Thymus (tissue), 14 donors: ENCODE measurements at places on chromosomes 7 and 10. TPM values are rescaled to one million over a fixed set of nuclear protein-coding genes. Genes with fewer than 3 reads are reported as not detected.

Gene GET4
- total RNA-seq, result 24.3 TPM

DNA sequence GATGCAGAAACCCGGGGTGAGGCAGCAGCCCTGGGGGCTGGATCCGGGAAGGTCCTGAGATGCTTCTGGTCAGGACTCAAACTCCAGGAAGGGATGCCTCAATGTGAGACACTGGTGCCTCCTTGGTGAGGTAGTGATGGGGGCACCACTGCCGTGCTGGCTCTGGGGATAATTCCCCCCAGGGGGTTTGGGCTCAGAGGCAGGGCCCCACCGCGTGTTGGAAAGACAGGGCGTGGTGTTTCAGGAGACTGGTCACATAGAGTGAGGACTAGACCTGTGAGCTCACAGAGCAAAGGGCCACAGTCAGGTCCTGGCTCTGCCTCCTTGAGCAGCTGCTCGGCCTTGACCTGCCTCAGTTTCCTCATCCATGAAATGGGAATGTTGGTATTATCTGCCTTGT, 361.9 kb downstream of the GLRX3 start:
- H3K36me3 ChIP-seq, result no peaks in the 10 kb centered on the region
- no peaks in the 10 kb centered on the region for H3K4me1 ChIP-seq
- H3K4me3 ChIP-seq, result no peak overlapping the region
- H3K27me3 ChIP-seq, result no peaks in the 10 kb centered on the region

Gene TMEM270
- total RNA-seq, result 0.09 TPM

Gene CHST15
- total RNA-seq, result 12.4 TPM

DNA sequence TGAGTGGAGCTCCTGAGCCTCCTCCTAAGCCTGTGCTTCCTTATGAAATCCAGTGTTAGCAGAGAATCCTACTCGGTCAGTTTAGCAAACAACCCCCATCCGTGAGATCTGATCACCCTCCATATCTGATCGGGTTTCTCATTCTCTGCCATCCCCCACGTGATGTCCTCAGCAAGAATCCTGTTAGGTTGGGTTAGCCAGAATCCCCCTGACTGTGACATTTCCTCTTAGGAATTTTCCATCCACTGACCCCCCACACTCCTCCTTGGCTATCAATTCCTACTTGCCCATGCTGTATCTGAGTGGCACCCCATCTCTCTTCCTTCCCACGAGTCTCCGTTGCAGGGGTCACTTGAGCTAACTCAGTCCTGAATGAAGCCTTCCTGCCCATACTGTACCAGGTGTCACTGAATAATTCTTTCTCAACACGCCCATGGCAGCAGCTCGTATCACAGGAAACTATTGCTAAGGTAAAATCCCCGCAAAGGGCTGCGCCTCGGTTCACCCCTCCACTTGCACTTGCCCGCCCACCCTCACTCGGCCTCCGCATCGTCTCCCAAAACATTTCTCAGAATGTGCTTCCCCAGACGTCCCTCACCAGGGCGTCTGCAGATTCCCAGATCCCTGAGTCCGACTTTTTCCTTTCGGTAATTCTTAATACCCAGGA, 44.1 kb downstream of the MYOF start:
- H3K27me3 ChIP-seq, result no peaks in the 10 kb centered on the region
- H3K4me1 ChIP-seq, result no peaks in the 10 kb centered on the region
- no peaks in the 10 kb centered on the region for H3K36me3 ChIP-seq

Gene AOC1
- 1.3 TPM for total RNA-seq

- no peaks in the 10 kb centered on the region for H3K36me3 ChIP-seq
- no peak for DNase-seq
- no peak overlapping the region for H3K27ac ChIP-seq
These were observed 16.1 kb upstream of the C10orf71 start for GRCh38 chr10:49282879-49283341.

Gene H2BK1
- not detected for total RNA-seq

Gene CPXM2
- 5.8 TPM for total RNA-seq

DNA sequence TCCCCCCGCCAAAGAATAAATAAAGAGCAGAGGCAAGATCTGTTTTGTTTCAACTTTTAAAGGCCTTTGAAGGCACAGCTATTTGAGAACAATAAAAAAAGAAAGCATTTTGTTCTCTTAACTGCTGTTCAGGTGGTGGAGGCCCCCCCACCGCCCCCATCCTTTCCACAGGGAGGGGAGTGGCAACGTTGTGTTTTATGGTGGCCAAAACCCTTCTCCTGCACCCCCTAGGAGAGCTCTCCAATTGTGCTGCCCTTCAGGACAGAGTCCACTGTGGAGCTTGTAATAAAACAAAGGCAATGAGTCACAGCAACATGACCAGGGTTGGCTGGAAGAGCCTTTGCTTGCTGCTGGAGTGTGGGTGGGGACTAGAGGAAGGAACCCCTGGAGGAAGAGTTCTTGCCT, 987.9 kb downstream of the KCNMA1 start:
- no peaks in the 10 kb centered on the region for H3K27me3 ChIP-seq
- H3K27ac ChIP-seq, result no peak overlapping the region
- DNase-seq, result no peak
- H3K4me3 ChIP-seq, result no peak overlapping the region
- no peaks in the 10 kb centered on the region for H3K36me3 ChIP-seq
- no peaks in the 10 kb centered on the region for H3K4me1 ChIP-seq

DNA sequence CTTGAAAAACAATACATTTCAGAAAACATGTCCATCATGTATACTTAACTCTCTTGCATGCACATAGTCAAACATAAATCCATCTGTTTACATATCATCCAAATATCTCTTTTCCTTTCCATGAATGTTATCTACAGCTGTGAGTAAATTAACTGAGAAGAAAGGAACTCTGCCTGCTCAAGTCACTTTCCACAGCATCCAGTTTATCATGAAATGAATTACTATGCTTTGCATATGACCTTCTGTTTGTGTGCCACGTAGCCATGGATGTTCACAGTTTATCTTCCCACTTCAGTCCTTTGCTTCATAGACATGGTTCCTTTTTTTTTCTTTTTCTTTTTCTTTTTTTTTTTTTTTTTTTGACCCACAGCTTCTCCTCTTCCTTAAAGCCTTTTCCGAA, 39.6 kb downstream of the BZW2 start:
- no peak overlapping the region for H3K4me3 ChIP-seq
- no peaks in the 10 kb centered on the region for H3K4me1 ChIP-seq
- no peaks in the 10 kb centered on the region for H3K27me3 ChIP-seq
- H3K36me3 ChIP-seq, result peaks cover 22% of the 10 kb centered on the region
- no peak for DNase-seq

- no peak overlapping the region for H3K27ac ChIP-seq
- no peak for DNase-seq
- no peaks in the 10 kb centered on the region for H3K27me3 ChIP-seq
- H3K4me3 ChIP-seq, result no peak overlapping the region
- no peaks in the 10 kb centered on the region for H3K4me1 ChIP-seq
- H3K36me3 ChIP-seq, result no peaks in the 10 kb centered on the region
These were observed 700.5 kb downstream of the GRID1 start for GRCh38 chr10:85666102-85666501.

DNA sequence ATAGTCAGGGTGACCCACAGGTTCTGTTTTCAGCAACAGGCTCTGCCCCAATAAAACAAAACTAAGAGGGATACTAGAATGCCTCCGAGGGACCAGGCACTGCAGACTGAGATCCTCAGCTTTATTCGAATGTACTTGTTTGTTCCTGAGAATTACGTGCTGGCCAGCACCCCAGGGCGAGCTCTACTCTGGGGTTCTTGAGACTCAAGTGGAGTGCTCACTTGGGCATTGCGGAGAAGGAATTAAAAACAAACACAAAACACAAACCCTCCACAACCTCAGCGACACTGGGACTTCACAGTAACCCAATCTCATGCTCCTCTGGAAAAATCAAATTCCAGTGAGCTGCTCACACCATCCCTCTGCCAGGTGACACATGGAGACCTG, 250.7 kb downstream of the TNS3 start:
- no peak for DNase-seq
- no peaks in the 10 kb centered on the region for H3K4me1 ChIP-seq
- H3K36me3 ChIP-seq, result no peaks in the 10 kb centered on the region
- H3K27me3 ChIP-seq, result no peaks in the 10 kb centered on the region
- no peak overlapping the region for H3K4me3 ChIP-seq
- no peak overlapping the region for H3K27ac ChIP-seq

DNA sequence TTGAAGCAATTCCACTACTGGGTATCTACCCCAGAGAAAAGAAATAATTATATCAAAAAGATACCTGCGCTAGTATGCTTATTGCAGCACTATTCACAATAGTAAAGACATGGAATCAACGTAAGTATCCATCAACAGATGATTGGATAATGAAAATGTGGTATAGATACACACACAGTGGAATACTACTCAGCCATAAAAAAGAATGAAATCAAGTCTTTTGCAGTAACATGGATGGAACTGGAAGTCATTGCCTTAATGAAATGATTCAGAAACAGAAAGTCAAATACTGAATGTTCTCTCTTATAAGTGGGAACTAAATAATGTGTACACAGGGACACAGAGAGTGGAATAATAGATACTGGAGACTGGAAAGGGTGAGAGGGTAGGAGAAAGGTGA, 7.4 kb upstream of the SLC35B4 start:
- H3K27ac ChIP-seq, result no peak overlapping the region
- no peaks in the 10 kb centered on the region for H3K36me3 ChIP-seq
- no peak for DNase-seq
- H3K27me3 ChIP-seq, result peaks cover 5% of the 10 kb centered on the region

DNA sequence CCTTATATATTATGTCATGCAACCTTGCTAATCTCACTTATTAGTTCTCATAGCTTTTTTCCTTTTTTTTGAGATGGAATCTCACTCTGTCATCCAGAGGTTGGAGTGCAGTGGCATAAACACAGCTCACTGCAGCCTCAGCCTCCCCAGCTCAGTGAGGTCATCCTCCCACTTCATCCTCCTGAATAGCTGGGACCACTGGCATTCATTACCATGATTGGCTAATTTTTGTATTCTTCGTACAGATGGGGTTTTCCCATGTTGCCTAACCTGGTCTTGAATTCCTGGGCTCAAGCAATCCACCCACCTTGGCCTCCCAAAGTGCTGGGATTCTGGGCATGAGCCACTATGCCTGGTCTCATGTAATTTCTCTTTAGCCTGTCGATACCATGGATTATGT, 89.1 kb upstream of the TRIM24 start:
- no peaks in the 10 kb centered on the region for H3K27me3 ChIP-seq
- no peak overlapping the region for H3K27ac ChIP-seq
- H3K4me3 ChIP-seq, result no peak overlapping the region
- H3K4me1 ChIP-seq, result no peaks in the 10 kb centered on the region
- no peaks in the 10 kb centered on the region for H3K36me3 ChIP-seq

Gene JMJD1C
- 70.8 TPM for total RNA-seq

Gene ZNF679
- not detected for total RNA-seq

Gene CACNB2
- total RNA-seq, result 0.85 TPM

DNA sequence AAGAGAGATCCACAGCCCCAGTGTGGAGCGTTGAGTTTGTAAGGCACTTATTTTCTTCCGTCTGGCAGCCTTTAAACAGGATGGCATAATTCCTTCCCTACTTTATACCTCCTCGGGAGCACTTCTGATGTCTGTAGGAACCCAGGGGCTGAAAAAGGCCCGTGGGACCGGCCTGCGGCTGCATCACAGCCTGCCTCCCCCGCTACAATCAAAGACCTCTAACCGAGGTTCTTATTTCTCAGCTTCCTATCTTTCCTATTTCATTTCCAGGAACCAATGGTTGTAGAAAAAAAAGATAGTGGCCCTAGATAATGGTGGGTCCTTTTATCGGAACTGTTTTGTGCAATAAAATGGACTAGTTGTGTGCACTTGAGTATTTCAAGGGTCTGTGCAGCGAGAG, 4.1 kb upstream of the CTBP2 start:
- H3K27me3 ChIP-seq, result peaks cover 35% of the 10 kb centered on the region
- DNase-seq, result no peak
- no peak overlapping the region for H3K27ac ChIP-seq
- H3K4me1 ChIP-seq, result no peaks in the 10 kb centered on the region
- H3K4me3 ChIP-seq, result no peak overlapping the region
- H3K36me3 ChIP-seq, result no peaks in the 10 kb centered on the region

Gene WNT8B
- 0.14 TPM for total RNA-seq
